ENCODE measurements at places on chromosomes 6 and 20.

- DNase-seq = no peak
These were observed 89.5 kb upstream of the SIM1 start for GRCh38 chr6:100554228-100554627.

DNA sequence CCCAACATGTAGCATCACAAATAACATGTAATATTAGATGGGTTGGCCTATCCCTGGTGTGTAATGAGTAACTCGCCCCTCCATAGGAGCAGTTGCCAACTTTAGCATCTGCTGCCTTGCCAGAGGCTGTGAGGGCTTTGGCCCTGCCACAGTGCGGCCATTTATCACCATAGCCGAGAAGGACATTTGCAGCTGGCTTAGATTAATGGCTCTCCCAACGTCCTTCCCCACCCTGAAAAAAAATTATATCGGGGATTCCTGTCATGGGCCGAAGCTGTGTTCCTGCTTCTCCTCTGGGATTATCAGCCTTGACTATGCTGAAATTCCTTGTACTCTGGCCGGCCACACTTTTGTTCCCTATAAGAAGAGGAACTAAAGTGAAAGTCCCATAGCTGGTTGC, 7.6 kb upstream of the ADIG start:
- no peak for DNase-seq

GRCh38 chr20:52083627-52084232, 107.8 kb downstream of the ZFP64 start:
- peak; percentile 40 for DNase-seq

GRCh38 chr20:57682184-57683101, 27.4 kb downstream of the PMEPA1 start:
- no peak for DNase-seq

DNA sequence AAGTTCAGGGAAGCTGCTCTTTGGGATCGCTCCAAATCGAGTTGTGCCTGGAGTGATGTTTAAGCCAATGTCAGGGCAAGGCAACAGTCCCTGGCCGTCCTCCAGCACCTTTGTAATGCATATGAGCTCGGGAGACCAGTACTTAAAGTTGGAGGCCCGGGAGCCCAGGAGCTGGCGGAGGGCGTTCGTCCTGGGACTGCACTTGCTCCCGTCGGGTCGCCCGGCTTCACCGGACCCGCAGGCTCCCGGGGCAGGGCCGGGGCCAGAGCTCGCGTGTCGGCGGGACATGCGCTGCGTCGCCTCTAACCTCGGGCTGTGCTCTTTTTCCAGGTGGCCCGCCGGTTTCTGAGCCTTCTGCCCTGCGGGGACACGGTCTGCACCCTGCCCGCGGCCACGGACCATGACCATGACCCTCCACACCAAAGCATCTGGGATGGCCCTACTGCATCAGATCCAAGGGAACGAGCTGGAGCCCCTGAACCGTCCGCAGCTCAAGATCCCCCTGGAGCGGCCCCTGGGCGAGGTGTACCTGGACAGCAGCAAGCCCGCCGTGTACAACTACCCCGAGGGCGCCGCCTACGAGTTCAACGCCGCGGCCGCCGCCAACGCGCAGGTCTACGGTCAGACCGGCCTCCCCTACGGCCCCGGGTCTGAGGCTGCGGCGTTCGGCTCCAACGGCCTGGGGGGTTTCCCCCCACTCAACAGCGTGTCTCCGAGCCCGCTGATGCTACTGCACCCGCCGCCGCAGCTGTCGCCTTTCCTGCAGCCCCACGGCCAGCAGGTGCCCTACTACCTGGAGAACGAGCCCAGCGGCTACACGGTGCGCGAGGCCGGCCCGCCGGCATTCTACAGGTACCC, at the start of gene ESR1:
Gene ESR1 (plus strand): TSS at position 170 of the 858 bp plus-strand sequence. CDS start 231 bp downstream, at position 401.
- no peak for DNase-seq

DNA sequence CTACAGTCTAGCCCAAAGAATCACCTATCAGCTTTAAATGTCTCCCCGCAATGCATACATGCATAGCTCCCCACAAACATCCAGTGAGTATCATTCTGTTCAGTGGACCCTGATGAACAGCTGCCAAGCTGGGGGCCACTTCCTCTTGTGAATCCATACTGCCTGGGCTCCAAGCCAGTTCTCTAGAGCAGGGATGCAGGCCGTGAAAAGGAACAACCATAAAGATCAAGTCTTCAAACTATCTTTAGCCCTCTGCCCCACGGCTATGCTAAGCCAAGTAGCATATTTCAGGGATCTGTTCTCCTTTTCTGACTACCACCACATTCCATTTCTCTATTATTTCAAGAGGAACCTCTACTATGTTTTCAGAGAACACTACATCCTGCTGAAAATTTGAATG, 191.7 kb upstream of the BTBD3 start:
- no peak for DNase-seq

GRCh38 chr6:77450924-77451323, 12.4 kb downstream of the HTR1B start:
- no peak for DNase-seq

- no peak for DNase-seq
These were observed 13.4 kb downstream of the KIAA0319 start for GRCh38 chr6:24632573-24632972.

- no peak for DNase-seq
These were observed 721.1 kb downstream of the QKI start for GRCh38 chr6:164135511-164136132.

GRCh38 chr6:16851044-16851540, 89.8 kb upstream of the ATXN1 start:
- DNase-seq = no peak

DNA sequence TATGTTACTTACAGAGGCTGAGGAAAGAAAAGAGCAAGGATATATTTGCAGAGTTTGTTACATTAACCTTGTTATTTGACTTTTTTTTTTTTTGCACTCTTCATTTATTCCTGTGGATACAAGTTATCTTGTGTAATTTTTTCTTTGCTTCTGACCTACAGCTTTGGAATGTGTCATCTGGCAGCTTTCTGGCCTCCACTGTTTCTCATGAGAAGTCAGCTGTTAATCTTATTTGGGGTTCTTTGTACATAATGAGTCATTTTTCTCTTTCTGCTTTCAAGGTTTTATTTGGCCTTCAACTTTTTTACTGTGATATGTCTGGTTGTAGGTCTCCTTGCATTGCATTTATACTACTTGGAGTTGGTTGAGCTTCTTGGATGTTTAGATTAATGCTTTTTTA, 333.4 kb downstream of the SMOC2 start:
- DNase-seq = no peak

DNA sequence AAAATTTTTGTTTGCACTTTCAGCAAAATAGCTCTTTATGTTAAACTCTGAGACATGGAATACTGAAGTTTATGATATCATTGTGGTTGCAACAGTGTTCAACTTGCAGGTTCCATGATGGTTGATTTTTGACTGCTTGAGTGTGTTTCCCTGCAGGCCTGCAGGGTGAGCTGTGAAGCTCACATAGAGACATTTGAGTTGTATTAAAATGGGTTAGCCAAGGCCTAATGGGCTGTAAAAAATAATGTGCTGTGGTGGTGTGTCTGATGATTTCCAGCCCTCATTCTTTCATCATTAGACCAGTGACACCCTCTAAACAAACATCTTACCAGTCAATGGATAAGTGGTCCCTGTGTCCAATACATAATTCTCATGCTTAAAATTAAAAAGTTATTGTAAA, 321.4 kb downstream of the FARS2 start:
- DNase-seq = no peak

DNA sequence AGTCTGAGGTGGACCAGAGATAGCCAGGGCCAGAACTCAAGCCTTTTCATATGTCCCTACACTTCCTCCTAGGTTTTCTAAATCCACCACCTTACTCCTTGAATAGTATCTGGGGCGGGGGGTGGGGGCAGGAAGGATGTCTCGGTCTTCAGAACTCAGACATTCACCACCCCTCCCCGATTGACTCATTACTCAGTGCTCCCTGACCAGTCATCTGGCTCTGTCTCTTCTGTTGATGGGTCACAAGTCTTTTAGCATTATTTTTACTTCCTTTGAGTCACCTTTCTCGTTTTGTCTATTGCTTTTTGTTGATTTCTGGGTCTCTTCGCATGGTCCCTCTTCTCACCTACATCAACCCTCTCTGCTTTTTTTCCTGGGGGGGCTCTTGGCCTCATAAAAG, 23.3 kb downstream of the NOX3 start:
- no peak for DNase-seq

DNA sequence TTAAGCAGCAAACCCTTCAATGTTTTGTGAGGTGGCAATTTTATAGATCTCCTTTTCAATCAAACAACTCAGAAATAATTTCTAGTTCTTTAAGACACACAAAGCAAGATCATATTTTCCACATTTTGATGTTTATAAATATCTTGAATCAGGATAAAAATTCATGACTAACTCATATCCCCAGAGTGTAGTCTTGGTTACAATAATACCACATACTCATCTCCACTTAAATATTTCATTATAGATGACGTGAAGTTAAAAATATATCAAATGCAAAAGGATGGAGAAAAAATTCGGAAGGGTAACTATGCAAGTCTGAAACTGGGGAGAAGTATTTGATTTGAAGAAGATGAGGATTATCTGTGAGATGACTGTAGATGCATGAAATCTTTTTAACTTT, 59.8 kb upstream of the HIVEP1 start:
- DNase-seq = no peak

DNA sequence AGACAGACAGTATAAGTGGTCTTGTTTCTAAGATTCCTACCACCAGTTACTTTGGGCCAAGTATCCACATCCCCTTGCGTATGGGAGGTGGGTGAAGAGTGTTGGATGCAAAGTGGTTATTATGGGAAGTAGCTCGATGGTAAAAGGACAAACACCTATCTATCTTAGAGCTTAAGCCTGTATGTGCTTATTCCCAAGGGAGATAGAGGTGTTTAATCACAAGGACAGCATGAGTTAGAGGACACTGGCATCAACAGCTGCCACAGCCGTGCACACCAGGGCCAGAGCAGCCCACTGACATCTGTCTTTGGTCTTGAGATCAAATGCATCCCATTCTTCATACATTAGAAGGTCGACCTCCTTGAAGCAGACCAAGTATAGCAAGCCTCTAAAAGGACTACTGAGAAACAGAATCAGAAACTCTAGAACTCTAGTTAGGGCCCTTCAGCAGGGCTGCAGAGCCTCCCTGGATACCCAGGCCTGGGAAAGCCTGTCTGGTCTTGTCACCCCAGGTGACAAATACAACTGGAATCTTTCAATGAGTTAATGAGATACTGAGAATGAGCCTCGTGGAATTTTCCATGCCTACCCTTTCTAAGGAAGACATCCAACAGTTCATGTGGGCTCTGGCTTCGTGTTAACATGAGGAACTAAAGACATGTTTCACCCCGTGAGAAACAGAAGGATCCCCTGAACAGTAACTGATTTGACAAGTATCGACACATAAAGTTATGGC, 28.7 kb downstream of the TXNDC5 start:
- DNase-seq = no peak

DNA sequence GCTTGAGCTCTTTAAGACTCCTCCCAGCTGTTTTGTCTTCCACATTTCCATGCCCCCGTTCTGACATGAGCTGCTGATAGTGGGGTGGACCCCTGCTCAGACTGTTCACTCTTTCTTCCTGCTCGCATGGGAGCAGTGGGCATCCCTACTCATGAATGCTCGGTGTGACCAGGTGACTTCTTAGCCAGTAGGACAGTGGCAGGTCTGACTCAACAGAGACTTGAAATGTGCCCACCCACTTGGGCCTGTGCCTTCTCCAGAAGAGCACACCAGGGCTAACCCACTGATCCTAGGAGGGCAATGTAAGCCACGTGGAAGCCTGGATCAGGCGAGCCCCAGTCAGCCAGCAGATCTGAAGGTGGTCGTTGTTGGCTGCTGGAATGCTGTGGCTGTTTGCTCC, 582.0 kb downstream of the QKI start:
- no peak for DNase-seq

GRCh38 chr6:160791459-160791858, 89.4 kb downstream of the PLG start:
- DNase-seq = no peak

DNA sequence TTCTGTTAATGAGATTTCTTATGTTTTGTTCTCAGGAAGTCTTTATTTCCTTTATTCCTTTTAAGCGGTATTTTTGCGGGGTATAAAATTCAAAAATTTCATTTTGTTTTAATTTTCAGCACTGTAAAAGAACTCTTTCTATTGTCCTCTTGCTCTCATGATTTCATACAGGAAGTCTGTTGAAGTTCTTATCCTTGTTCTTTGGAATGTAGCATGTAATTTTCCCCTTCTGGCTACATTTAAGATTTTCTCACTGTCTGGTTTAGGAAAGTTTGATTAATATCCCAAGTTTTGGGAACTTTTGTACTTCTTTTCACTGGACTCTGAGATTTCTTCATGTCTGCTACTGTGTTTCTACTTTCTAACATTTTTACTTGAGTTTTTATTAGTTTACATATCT, 581.4 kb upstream of the GJE1 start:
- DNase-seq = no peak

DNA sequence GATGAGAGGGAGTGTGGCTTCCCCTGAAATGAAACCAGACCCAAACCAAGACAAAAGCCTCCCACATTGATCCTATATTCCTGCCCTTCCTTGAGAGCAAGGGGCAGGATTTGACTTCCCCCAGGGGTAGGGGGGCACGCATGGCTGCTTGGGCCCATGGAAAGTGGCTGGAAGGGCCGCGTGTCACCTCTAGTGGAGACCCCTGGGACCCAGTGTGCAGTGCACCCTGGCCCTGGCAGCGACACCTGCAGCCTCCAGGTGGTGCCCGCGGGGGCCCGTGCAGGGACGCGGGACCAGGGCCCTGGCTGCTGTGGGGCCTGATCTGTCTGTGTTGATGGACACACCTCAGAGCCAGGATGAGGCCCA, 18.0 kb upstream of the SLCO4A1 start:
- no peak for DNase-seq

DNA sequence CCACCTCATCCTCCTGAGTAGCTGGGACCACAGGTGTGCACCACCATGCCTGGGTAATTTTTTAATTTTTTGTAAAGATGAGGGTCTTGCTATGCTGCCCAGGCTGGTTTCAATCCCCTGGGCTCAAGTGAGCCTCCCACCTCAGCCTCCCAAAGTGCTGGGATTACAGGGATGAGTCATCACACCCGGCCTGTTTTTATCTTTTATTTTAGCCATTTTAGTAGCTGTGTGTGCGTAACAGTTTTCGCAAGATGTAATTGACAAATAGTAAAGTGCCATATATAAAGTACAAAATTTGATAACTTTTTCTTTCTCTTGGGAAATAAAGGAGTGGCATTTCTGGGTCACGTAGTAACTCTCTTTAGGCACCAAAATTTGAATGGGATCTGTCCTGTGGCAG, 21.4 kb downstream of the SNAI1 start:
- no peak for DNase-seq

DNA sequence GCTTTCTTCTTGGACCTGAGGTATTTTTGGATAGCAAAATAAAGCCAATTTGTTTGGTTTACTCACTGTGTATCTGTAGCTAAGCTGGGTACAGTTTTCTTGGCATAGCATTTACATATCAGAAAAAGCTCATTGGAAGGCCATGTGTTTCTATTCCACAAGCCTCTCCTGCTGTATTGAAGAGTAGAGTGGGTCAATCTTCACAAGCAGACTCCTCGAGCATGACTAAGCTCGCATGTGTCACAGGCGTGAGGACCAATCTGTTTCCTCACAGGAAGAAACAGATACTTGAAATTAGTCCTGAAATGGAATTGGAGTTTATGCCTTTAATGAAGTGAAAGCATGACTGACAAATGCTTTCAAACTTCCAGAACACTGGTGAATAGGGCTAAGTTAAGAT, 1279.0 kb upstream of the MAP3K7 start:
- DNase-seq = no peak

Data from CD4-positive, alpha-beta T cell treated with Interleukin-12 subunit alpha and Interleukin-12 subunit beta, for 1 hour (primary cell).